SJSA1 (cell line): ENCODE measurements at places on chromosomes 12 and 14. TPM values are rescaled to one million over a fixed set of nuclear protein-coding genes. Genes with fewer than 3 reads are reported as not detected.

- DNase-seq, result no peak
Observed at GRCh38 chr12:4809013-4809448, 88.8 kb downstream of the GALNT8 start.

- no peak for DNase-seq
Observed at GRCh38 chr12:41556176-41556575, 368.1 kb downstream of the PDZRN4 start.

KRAS gene
- total RNA-seq, result 13.3 and 18.7 TPM in 2 replicates

DNA sequence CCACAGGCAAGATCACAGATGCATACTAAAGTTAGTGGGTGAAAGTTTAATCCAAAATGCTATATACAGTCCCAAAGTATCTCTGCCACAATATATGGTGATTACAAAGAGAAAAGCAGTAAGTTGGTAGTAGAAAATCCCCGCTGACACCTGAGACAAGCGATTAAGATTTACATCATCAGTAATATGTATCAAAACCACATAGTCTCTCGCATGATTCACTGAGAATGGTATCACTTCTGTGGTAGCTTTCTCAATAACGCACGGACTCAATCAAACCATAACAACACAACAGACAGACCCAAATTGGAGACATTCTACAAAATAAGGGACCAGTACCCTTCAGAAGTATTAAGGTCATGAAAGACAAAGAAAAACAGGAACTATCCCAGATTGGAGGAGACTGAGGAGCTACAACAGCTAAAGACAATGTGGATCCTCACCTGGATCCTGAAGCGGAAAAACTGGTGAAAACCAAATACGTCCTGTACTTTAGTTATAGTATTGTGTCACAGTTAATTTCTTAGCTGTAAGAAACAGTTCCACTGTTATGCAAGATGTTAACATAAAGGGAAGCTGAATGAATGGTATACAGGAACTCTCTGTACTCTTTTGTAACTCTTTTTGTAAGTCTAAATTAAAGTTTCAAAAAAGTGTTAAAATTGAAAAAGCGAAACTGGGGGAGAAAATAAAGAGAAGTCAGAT lies 51.0 kb downstream of the SPTLC2 start:
- DNase-seq, result no peak

- no peak for DNase-seq
Observed at GRCh38 chr14:91327250-91327595, 82.7 kb upstream of the GPR68 start.

NPFF gene
- not detected in 2 replicates for total RNA-seq

DNA sequence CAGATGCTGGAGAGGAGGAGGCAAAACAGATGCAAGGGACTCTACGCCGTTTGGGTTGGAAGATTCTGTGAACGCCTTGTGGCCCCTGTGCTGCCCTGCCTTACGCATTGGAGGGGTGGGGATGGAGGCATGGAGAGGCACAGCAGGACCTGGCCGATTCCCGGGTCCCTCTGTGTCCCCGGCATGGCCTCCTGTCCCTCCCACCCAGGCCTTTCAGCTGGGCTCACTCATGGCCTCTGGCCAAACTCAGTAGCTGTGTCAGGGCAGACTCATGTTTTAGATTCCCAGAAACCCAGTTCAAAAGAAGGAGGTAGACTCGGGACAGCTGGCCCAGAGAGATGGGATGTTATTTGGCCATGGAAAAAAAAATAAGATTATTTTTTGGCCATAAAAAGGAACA lies 40.1 kb downstream of the TESC start:
- DNase-seq, result no peak

DNA sequence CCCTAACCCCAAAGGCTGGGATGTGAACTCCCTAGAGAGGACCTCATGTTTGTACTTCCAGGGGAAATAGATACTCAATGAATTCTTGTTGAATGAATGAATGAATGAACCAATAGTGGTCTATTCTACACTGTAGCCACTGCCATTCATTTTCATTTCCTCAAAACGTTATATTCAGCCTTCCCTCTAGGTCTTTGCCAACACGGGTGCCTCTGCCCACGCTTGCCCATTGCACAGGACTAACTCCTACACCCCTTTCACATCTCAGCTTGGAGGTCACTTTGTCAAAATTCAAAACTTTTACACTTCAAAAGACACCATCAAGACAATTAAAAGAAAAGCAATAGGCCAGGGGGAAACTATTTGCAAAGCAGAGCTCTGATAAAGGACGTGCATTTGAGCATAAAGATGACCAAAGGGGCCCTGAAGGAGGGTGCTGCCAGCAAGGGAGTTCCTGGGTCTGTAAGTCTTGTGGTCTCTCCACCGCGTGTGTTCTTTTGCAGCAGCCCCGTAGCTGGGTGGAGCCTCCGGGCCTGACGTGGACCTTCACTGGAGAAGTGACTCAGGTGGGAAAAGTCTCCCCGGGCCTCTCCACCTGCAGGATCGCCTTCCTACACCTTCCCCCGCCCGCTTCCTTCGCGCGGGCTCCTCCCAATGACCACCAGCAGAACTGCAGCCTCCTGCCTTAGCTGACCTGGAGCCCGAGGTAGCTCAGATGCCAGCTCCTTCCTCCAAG lies 31.5 kb downstream of the TMEM63C start:
- no peak for DNase-seq

CLEC9A gene
- not detected in 2 replicates for total RNA-seq

KRT85 gene
- total RNA-seq, result not detected in 2 replicates

HPD gene
- total RNA-seq, result 0.11 TPM in 1 of 2 replicates, not detected in the other
